ENCODE measurements at places on chromosomes 6 and 20. TPM values are rescaled to one million over a fixed set of nuclear protein-coding genes. Genes with fewer than 3 reads are reported as not detected.
A peak's percentile ranks its signal among the peaks of the same experiment; 100 is the strongest.

GRCh38 chr6:22697306-22697705 lies 127.9 kb downstream of the HDGFL1 start:
- no peaks in the 10 kb centered on the region for H3K4me1 ChIP-seq
- DNase-seq = no peak
- H3K27me3 ChIP-seq = no peaks in the 10 kb centered on the region
- H3K27ac ChIP-seq = no peak overlapping the region
- H3K4me3 ChIP-seq = no peak overlapping the region

DNA sequence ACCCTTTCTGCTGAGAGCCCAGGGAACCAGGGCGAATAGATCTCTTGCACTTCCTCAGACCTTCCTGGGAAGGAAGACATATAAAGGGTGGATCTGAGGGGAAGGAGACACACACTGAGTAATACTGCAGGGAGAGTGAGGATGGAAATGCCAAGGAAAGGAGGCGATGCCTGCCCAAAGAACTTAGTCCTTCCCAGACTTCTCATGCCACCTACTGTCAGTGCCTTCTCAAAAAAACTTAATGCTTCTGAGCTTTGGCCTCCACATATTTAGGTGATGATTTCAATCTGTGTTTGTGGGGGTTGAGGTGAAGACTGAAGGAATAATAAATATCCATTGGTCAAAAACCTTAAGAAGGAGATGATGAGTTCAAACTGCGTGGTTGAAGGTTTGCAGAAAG lies 9.7 kb downstream of the BTN3A1 start:
- no peaks in the 10 kb centered on the region for H3K36me3 ChIP-seq
- no peaks in the 10 kb centered on the region for H3K27me3 ChIP-seq
- no peak overlapping the region for H3K4me3 ChIP-seq
- H3K27ac ChIP-seq = no peak overlapping the region
- H3K4me1 ChIP-seq = no peaks in the 10 kb centered on the region
- no peak for DNase-seq

GRCh38 chr6:51260003-51260402 lies 441.3 kb downstream of the TFAP2B start:
- no peak overlapping the region for H3K4me3 ChIP-seq
- H3K4me1 ChIP-seq = no peaks in the 10 kb centered on the region
- H3K27me3 ChIP-seq = no peaks in the 10 kb centered on the region
- DNase-seq = no peak

- no peak for DNase-seq
- H3K27me3 ChIP-seq = no peaks in the 10 kb centered on the region
- peak overlapping the region; percentile 21 for H3K4me3 ChIP-seq
Observed at GRCh38 chr6:163750431-163751031, 336.0 kb downstream of the QKI start.

GRCh38 chr6:7911345-7911725 lies 747 bp upstream of the TXNDC5 start:
- no peak for DNase-seq
- H3K4me3 ChIP-seq = peak overlapping the region; percentile 88
- H3K27ac ChIP-seq = peak overlapping the region; percentile 76
- H3K36me3 ChIP-seq = no peaks in the 10 kb centered on the region
- H3K4me1 ChIP-seq = no peaks in the 10 kb centered on the region

DNA sequence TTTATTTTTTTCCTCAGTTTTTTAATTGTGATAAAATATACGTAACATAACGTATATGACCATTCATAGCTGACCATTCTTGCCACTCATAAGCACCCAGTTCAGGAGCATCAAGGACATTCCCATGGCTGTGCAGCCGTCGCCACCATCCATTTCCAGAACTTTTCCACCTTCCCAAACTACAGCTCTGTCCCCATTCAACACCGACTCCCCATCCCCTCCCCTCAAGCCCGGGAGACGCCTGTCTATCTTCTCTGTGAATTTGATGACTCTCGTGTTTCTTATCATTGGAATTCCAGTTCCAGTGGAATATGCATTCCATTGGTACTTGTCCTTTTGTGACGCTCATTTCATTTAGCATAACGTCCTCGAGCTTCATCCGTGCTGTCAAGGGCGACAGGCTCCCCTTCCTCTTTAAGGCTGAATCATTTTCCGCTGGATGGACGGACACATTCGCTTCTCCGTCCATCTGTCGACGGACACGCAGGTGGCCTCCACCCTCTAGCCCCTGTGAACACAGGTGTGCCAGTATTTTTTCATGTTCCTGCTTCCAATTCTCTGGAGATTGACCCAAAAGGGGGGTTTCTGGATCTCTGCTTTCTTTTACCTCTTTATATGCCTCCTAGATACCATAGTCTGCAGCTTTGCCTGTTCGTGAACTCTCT lies 88.1 kb downstream of the YTHDF1 start:
- no peaks in the 10 kb centered on the region for H3K36me3 ChIP-seq
- H3K27ac ChIP-seq = no peak overlapping the region
- DNase-seq = no peak
- no peak overlapping the region for H3K4me3 ChIP-seq
- H3K27me3 ChIP-seq = peaks cover 91% of the 10 kb centered on the region

DNA sequence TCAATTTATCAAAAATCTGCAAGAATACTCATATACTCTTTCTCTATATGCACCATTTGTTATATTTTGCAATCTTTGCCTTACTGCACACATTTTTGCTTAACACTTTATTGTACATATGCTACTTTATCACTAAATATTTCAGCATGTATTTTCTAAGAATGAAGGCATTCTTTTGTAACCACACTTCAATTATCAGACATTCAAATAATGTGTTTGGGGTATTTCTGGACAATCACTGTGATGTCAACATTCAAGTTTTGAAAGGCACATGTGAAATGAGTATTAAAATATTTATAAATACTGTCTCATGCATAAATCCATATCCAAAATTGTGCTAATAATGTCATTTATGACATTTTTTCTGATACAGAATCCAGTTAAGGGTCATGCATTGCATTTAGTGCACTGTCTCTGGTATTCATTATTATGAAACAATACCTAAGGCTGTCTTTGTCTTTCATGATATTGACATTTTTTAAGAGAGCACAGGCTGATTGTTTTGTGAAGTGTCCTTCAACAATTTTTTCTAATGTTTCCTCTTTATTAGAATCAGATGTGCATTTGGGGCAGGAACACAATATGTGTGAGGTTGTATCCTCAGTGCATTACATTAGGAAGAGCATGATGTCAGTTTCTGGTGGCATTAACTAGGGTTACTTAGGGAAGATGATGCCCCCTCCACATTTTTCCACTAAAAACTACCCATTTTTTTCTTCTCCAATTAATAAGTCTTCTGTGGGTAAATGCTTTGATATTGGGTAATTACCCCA lies 105.7 kb downstream of the MTFR2 start:
- H3K36me3 ChIP-seq = no peaks in the 10 kb centered on the region
- no peak overlapping the region for H3K27ac ChIP-seq
- DNase-seq = no peak
- no peak overlapping the region for H3K4me3 ChIP-seq
- H3K27me3 ChIP-seq = no peaks in the 10 kb centered on the region
- H3K4me1 ChIP-seq = no peaks in the 10 kb centered on the region

DNA sequence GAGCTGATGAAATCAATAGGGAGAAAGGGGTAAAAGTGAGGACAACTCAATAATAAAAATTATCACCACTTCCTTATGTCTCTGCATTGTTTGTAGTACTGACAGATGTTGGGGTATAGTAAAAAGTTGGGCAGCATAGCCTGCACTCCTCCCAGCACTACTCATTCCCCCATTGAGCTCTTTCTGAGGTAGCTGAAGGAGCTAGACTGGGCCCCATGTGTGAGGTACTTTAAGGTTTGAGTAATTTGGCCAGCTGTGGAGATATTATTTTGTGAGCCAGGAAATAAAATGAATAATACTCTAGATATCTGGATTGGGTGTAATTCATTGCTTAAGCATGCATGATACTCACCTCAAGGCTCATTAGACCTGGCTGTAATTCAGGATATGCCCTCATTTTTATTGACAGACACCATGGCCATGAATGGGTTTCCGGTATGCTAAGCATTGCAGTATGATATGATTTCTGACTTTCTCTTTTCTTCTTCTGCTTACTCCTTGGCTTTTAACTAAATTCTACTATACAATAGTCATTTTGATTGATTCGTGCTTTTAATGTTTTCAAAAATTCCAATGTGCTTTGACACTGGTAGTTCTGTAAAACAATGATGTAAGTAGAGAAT lies 283.9 kb upstream of the RIMS1 start:
- no peaks in the 10 kb centered on the region for H3K4me1 ChIP-seq
- H3K4me3 ChIP-seq = no peak overlapping the region
- no peak overlapping the region for H3K27ac ChIP-seq
- no peaks in the 10 kb centered on the region for H3K36me3 ChIP-seq

- H3K36me3 ChIP-seq = peaks cover 4% of the 10 kb centered on the region
- no peaks in the 10 kb centered on the region for H3K27me3 ChIP-seq
- H3K4me3 ChIP-seq = no peak overlapping the region
- no peaks in the 10 kb centered on the region for H3K4me1 ChIP-seq
Observed at GRCh38 chr20:52179331-52180179, 12.0 kb downstream of the ZFP64 start.

DNA sequence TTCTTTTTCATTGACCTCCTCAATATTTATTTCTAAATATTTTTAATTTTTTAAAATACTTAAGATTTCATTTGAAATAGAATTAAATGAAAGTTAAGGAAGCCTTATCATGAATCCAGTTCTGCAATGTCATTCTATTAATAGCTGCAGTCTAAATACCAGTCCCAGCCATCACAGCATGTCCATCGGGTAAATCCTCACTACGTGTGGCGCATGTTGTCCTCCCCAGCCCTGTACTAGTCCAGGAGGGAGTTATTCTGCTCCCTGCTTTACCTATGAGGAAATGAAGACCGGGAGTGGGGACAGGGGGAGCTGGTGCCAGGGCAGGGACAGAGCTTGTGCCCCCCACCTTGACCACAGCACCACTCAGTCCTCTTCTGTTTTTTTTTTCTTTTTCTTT lies 125.1 kb upstream of the QKI start:
- no peaks in the 10 kb centered on the region for H3K27me3 ChIP-seq
- H3K4me3 ChIP-seq = no peak overlapping the region
- no peak overlapping the region for H3K27ac ChIP-seq
- DNase-seq = no peak
- H3K4me1 ChIP-seq = no peaks in the 10 kb centered on the region

DNA sequence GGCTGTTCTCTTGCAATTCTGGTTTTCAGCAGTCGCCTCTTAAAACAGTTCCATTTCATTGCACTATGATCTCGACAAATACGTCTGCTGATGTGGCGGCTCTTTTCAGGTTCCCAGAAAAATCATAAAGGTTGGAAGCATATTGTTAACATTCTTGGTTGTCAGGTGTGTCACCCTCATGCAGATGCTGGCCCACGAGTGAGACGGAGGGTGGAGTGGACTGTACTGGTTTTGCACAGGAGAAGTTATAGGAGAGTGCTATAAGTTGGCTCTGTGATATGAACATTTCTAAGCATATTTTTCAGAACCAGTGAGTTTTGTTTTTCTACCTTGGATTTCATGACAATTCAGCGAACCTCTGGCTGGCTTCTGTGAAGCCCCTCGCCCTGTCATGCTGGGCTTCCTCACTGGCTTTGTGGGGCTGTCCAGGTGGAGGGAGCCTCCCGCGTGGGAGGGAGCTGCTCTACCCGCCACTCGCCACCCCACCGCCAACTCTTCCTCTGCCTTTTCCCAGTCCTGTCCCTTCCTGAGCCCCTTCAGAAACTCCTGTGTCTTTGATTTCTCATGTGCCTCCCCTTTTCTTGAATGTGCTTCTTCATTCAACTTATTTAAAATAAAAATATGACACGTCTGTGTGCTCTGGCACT lies 10.6 kb downstream of the IRF4 start:
- DNase-seq = no peak
- no peak overlapping the region for H3K27ac ChIP-seq
- H3K4me1 ChIP-seq = no peaks in the 10 kb centered on the region
- H3K4me3 ChIP-seq = no peak overlapping the region

- H3K4me1 ChIP-seq = no peaks in the 10 kb centered on the region
- no peaks in the 10 kb centered on the region for H3K36me3 ChIP-seq
- peak overlapping the region; percentile 17 for H3K27ac ChIP-seq
- H3K4me3 ChIP-seq = no peak overlapping the region
Observed at GRCh38 chr6:111858347-111858746, 14.9 kb downstream of the FYN start.

DNA sequence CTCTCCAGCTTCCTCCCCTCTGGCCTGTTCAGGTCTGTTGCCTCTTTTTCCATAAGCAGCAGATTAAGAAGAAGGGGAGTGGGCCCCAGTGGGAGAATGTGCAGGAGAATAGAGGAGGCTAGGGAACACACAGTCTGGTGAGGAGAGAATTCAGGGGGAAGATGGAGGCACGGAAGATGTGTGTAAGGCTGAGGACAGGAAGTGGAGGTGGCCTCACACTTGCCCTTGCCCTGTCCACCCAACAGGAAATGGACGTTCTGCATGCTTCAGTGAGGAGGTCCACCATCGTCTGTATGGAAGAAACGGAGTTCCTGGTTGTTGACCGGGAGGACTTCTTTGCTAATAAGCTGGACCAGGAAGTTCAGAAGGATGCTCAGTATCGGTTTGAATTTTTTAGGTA lies 16.0 kb downstream of the CNBD2 start:
- no peaks in the 10 kb centered on the region for H3K27me3 ChIP-seq
- H3K4me1 ChIP-seq = no peaks in the 10 kb centered on the region
- no peak overlapping the region for H3K27ac ChIP-seq
- no peak for DNase-seq

DNA sequence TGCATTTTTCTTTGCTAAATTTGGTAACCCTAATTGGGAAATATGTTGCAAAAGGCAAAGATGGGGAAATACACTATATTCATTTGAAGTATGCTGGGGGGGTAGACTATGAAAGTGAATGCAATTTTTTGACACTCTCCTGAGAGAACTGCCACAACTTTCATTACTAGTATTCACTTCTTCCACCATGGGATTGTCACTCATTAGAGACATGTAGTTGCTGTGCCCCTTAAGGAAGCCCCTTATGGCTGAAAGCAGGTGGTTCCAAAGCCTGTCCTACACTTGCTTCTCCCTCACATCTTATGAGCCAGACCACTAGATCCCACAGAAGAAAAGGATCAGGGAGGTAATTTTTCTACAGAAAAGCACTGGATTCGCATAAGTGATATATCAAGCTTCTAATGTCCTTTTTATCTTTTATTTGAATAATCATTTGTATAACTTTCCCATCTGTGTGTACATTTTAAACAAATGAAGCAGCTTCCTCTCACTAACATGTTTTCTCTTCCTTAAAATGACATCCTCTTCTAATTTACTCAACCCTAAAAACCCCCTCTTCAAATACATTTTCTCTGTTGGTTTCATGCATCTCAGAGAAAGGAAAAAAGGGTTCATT lies 83.8 kb downstream of the GCLC start:
- no peaks in the 10 kb centered on the region for H3K4me1 ChIP-seq
- no peaks in the 10 kb centered on the region for H3K36me3 ChIP-seq
- no peak overlapping the region for H3K4me3 ChIP-seq
- H3K27me3 ChIP-seq = no peaks in the 10 kb centered on the region
- H3K27ac ChIP-seq = no peak overlapping the region

DNA sequence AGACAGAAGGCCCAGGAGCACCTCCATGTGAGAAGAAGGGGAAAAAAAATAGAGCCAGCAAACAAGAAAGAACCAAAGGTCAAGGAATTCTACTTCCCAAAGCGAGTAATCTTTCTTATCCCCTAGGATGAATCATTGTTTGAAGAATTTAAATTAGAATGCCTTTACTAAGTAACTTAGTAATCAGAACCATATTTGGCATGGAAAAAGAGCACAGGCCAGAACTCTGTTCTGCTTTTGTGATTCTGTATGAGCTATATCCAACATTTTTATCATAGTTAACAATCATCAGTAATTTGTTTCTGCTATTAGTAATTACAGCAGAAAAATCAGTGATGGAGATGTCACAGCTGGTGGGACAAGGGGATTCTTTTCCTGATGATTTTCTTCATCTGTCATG lies 228.8 kb upstream of the FAM83B start:
- H3K27ac ChIP-seq = no peak overlapping the region
- no peaks in the 10 kb centered on the region for H3K4me1 ChIP-seq
- H3K36me3 ChIP-seq = no peaks in the 10 kb centered on the region
- H3K4me3 ChIP-seq = no peak overlapping the region
- no peak for DNase-seq

RNF39 gene
- total RNA-seq = 11.1 TPM

SLC17A3 gene
- total RNA-seq = not detected

OR2H2 gene
- not detected for total RNA-seq
